ENCODE measurements at places on chromosomes 3 and 15.

DNA sequence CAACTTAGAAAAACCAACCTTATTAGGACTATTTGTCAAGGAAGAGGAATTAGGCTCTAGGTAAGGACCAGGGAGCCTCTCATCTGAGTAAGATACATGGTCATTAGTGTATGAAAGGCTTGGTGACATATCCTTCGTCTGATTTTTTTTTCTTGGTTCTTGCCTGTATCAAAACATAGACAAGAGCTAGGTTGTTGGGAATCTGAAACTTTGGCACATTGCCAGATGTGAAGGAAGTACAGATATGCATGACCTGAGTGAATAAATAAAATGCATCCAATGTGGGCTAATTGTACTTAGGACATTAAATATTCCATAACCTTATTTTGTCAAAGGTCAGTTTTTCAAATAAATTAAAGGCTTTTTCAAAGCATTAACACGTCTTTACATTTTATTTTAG lies 151.8 kb downstream of the SYNPR start:
- DNase-seq: no peak

GRCh38 chr3:56621681-56622080 lies 61.4 kb downstream of the TASOR start:
- no peak for DNase-seq

DNA sequence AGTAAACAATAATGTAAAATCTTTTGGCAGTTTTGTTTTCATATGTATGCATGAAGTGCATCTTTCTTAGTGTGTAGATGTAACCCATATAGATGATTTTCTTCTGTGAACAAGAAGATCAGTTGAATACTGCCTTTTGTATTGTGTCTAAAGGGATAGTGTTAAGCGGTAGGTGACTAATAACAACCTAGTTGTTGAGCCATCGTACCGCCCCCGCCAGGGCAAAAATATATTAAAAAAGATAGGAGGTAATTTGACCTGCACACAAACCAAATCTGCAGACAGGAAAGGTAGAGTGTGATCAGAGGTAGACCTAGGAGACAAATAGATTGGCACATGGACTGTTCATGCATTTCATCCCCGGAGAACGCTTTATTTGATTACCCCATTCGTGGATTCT lies 3.3 kb upstream of the GMNC start:
- no peak for DNase-seq

DNA sequence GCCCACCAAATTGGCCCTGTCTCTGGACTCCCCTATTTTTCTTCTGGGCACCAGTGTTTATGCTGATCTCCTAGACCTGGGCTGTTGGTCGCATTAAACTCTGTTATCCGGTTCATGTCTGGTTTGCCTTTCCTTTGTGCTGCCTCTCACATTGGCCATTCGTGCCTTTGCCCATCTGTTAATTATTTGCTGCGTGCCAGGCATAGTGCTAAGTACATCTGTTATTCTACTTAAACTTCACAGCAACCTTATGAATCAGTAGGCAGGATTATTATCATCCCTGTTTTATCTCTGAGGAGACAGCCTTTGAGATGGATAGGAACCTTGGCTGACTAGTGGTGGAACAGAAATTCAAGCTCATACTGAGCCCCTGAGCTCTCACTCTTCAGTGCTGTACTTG lies 76.0 kb downstream of the THSD4 start:
- no peak for DNase-seq

- DNase-seq: no peak
These were observed 25.0 kb downstream of the GLB1 start for GRCh38 chr3:33071946-33072345.

GRCh38 chr3:39261726-39262125 lies 18.1 kb downstream of the CX3CR1 start:
- DNase-seq: no peak

GRCh38 chr3:19596408-19596807 lies 337.6 kb downstream of the EFHB start:
- no peak for DNase-seq

DNA sequence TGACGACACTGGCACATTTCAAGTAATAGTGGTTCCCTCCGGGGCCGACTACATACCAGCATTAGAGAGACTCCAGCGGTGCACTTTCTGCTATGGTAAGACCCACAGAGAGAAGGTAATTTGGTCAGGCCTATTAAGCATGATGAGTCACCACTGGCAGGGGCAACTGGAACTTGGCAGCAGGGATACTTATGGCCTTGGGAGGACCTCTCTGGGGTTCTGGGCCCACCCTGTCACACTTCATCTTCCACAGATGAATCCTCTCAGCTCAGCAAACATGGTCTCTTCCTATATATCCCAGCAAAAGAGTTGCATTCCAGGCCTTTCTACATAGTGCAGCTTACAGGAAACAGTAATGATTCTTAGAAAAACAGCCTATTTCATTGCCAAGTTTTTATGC lies 88.0 kb downstream of the PIK3R4 start:
- no peak for DNase-seq

- no peak for DNase-seq
These were observed 6.9 kb downstream of the PLCH1 start for GRCh38 chr3:155737844-155738460.

DNA sequence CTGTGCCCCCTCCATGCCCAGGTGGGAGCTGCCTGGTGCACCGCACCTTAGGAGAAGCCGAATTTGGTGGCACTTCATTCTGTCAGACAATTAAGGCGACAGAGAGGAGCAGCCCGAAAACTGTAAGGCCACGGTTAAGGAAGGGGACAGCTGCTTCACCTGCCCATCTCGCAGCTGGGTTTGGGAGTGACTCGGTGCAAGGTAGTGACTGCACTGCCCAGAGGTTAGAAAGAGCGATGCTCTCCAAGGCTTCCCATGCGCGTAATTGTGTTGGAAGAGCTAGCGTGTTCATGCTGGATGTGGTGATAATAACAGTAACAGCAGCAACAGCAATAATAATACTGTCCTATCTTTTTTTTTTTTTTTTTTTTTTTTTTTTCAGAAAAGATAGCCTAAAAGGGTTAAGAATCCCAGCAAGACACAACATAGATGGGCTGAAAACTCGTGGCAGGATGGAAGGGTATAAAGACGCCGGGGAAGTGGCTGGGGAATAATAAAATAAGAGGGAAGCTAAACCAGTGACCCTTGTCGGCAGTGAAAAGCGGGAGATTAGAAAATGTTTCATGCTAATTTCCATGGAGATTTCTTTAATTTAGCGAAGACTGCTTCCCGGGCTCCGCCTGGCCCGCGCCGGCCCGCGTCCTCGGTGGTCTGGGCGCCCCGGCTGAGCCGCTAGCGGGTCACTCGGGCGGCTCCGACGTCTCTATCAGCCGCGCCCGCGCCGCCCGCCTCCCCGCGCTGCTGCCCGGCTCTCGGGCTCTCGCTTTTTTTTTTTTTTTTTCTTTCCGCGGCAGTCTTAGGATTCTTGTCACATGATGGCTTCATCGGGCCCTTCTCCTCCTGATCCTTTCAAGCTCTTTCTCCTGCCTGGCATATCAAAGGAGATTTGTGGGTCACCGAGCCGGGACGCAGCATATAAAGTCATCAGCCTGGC lies 617.1 kb downstream of the NR2F2 start:
- DNase-seq: no peak

- DNase-seq: no peak
These were observed 27.9 kb upstream of the KLF13 start for GRCh38 chr15:31298707-31299172.

All from dorsolateral prefrontal cortex (tissue), 122 donors.